BE2C (cell line): ENCODE measurements at places on chromosomes 6 and 20.
A peak's percentile ranks its signal among the peaks of the same experiment; 100 is the strongest.

GRCh38 chr6:164010441-164011103, 596.1 kb downstream of the QKI start:
- DNase-seq, result no peak

DNA sequence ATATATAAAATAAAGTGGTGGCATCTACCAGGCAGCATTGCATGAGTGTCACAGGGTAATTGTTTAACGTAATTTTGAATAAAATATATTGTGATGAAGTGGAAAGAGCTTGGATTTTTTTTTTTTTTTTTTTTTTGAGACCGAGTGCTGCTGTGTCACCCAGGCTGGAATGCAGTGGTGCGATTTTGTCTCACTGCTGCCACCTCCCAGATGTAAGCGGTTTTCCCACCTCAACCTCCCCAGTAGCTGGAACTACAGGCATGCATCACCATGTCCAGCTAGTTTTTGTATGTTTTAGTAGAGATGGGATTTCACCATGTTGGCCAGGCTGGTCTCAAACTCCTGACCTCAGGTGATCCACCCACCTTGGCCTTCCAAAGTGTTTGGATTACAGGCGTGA, 81.1 kb upstream of the SMIM8 start:
- no peak for DNase-seq

GRCh38 chr20:18796282-18796833, 17.2 kb upstream of the SCP2D1 start:
- DNase-seq, result no peak

DNA sequence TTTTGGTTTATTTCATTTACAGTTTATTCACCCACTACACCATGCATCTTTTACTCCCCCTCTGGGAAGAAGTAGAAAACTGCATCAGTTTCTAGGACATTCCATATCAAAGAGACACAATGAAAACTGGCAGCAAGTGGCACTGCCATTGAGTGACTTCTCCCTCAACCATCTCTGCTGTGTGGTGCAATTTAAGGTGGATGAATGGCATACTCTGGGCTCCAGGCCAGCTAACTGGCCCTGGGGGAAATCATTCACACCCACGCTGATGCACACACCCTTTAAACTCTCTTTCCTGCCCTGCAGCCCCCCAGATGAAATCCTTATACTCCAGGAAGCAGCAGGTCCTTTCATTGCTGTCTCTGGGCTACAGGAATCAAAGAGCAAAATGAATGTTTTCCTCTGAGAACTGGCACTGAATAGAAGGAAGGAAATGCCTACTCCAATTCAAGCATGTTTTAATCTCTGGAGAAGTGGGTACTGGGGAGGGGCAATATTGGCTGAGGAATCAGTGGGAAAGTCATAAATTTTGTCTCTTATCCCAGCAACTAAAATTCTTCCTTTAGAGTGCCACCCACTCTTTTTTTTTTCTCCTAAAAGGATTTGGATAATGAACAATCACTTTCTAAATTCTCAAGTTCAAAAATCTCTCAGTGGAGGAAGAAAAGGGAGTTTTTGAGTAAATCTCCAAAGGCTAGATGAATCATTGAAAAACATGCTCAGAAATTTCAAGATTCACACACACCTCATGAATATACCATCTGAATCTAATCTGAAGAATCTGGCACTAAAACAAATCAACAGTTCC, 16.9 kb upstream of the RFPL4B start:
- DNase-seq, result peak; percentile 35

- DNase-seq, result no peak
Measured at GRCh38 chr6:2579804-2580570, 170.7 kb downstream of the MYLK4 start.

DNA sequence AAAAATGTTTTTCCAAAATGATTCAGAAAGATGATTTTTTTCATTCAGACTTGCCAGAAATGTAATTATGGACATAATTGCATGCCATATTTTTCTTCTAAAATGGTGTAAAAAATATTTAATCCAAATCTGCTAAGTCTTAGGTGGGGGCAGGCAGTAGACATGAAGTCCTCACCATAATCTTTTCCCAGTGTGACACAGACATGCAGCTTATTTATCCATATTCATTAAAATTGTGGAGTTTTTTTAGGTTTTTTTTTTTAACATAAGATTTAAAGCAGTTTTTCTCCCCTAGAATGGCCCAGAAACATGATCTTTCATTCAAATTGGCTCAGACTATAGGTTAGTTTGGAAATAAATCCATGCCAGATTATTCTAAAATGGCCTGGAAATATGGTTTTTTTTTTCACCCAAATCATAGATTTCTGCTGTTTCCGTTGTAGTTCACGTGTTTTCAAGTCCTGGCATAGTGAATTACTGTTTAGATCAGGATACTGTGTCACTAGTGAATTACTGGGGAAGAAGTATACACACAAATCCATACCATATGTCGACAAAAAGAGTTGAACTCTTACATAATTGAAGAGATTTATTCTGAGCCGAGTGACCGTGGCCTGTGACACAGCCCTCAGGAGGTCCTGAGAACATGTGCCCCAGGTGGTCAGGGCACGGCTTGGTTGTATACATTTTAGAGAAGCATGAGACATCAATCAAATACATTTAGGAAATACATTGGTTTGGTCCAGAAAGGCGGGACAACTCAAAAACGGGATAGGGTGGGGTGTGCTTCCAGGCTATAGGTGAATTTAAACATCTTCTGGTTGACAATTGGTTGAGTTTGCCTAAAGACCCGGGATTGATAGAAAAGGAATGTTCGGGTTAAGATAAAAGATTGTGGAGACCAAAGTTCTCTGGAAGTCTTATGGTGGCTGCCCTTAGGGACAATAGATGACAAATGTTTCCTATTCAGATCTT, 33.9 kb downstream of the ZNF133 start:
- no peak for DNase-seq

GRCh38 chr6:16674801-16675392, 86.4 kb downstream of the ATXN1 start:
- no peak for DNase-seq

DNA sequence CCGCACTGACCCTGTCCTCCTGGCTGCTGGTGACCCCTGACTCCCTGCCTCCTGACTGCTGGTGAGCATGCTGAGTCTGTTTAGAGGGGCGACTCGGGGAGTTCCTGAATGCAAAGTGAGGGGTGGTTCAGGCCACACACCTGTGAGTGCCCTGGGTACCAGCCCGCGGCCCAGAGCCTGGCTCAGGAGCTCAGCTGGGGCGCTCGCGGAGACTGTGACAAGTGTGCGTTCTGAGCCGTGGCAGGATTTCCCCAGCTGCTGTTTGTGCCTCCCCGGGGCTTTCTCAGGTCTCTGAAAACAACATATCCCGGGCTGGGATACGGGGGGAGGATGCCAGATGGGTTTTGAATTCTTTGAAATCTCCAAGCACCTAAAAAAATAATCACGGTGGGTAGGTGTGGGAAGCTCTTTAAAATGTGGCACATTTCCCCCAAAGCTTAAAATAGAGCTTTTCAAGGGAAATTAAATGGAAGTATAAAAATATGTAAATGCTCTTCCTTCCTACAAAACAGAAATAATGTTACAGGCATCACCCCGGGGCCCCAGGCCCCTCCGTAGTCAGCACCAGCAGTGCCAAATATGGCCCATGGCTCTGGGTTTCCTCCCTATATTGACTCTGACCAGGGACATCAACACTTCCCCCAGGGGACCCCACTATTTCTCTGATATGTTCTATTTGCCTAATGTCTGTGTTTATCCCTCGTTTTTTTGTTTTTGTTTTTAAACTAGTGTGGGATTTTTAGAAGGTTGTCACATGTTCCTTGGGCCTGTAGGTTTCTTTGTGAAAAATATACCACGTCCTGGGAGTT, 49.9 kb upstream of the TAGAP start:
- no peak for DNase-seq

GRCh38 chr6:23559587-23560343, 566.2 kb upstream of the NRSN1 start:
- DNase-seq, result no peak

DNA sequence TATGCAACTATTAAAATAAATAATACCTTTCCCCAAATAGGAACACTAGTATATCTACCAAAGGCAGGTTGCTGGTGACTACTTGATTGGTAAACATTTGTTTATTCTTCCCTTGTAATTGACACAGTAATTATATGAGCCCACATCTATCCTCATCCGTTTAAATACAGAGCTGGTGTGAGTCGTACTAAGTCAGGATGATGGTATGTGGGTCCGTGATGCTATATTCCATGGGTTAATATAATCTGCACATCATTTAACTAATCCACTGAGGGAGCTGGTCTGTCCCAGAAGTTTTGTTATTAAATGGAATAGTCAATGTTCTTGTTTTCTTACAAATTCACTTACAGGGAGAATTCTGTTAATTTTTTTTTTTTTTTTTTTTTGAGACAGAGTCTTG, 164.0 kb upstream of the AGPAT4 start:
- DNase-seq, result no peak

GRCh38 chr6:32685603-32686002, 19.1 kb upstream of the HLA-DQB1 start:
- no peak for DNase-seq

DNA sequence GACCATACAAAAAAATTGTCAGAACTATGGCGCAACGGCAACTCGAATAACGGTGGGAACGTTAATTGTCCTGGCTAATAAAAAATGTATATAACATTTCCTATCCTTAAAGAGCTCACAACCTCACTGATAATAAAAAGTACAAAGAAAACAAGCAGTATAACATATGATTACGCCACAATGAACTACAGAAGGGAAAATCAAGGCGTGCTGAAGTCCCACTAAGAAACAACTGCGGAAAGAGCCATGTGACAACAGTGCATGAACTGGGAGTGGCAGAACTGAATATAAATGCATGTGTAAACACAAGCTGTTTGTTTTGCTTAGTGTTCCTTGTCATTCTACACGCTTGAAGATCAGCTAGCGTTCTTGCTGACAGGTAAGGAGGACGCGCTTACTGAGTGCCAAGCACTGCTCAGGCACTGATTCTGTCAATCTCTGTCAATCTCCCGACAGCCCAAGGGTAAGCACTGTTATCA, 466 bp upstream of the PSMB1 start:
- DNase-seq, result no peak

- no peak for DNase-seq
Measured at GRCh38 chr20:33744181-33744580, 12.4 kb downstream of the ZNF341 start.

- no peak for DNase-seq
Measured at GRCh38 chr6:22284666-22285065, 12.2 kb downstream of the PRL start.

- DNase-seq, result no peak
Measured at GRCh38 chr20:10761232-10761631, 87.4 kb upstream of the JAG1 start.
